ENCODE measurements at places on chromosomes 3 and 15. TPM values are rescaled to one million over a fixed set of nuclear protein-coding genes. Genes with fewer than 3 reads are reported as not detected.

DNA sequence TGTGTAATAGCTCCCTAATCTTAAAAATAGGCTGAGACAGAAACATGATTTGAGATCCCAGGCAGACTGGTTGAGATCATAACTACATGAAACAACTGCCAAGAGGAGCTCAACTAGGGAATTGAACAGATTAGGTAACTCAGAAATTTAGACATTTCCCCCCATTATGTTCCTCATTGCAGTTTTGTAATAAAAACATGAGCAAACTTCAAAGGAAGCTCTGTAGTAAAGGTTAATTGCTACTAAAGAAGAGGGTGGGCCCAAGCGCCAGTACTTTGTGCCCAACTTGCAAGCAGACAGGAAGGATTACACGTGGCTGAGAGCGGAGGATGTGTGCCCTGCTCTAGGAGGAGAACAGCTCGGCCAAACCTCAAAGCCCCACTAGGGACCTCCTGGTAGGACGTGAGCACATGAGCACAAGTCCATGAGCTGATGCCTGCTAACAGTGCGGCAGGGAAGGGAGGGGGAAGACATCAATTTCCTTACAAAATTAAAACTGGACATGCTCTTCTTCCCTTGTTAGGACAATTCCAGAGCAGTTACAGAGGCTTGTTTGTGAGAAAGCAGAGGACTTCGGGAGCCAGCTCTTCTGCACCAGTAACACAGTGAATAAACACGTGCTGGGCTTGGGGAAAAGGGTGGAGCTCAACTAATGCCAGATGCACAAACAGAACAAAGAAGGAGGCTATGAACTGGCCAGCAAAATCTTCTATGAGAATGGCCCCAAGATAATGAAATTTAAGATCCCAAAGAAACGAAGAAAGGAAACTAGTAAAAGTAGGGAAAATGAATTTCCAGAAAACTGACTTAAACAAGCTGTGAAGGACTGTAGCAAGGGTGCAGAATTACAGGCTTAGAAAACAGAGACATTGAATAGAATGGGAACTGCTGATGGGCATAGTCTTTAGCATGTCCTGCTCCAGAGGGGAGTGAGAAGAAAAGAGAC, 275.5 kb downstream of the MECOM start:
- peaks cover 42% of the 10 kb centered on the region for H3K4me1 ChIP-seq
- H3K36me3 ChIP-seq: no peaks in the 10 kb centered on the region
- H3K27me3 ChIP-seq: peaks cover 13% of the 10 kb centered on the region
- H3K4me3 ChIP-seq: no peak overlapping the region
- DNase-seq: no peak

DNA sequence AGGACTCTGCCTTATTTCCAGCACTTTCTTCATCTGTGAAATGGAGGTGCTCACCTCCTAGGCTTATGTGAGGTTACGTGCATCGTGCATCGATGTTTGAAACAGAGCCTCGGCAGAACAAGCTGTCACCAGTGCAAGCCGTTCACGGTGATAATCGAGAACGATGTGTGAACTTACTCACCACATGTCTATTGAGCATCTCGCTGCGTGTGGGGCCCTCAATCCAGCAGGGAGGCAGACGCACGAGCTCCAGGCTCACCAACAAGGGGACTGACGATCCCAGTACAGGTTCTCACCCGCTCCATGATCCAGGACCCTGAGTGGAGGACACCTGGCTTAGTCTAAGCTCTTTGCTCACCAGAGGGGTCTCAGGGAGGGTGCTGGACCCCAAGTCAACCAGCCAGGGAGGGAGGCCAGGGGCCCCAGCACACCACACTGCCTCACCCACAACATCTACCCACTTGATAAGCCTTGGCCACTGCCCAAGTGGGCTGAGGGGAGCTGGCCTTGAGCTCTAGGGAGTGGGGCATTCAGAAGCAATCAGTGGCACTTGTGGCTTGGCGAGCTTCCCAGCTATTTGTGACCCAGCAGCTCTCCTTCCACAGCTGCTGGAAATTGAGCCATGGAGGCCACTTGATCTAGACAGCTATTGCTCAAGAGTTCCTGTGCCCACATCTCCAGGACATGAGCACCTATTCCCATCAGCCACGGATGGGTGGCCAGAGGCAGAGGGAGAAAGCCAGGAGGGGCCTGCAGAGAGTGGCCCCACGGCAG, 34.4 kb upstream of the SLC6A1 start:
- no peaks in the 10 kb centered on the region for H3K4me1 ChIP-seq
- H3K4me3 ChIP-seq: no peak overlapping the region
- no peaks in the 10 kb centered on the region for H3K36me3 ChIP-seq
- H3K27me3 ChIP-seq: peaks cover 67% of the 10 kb centered on the region
- no peak overlapping the region for H3K27ac ChIP-seq

Gene SLC2A2
- not detected for total RNA-seq

DNA sequence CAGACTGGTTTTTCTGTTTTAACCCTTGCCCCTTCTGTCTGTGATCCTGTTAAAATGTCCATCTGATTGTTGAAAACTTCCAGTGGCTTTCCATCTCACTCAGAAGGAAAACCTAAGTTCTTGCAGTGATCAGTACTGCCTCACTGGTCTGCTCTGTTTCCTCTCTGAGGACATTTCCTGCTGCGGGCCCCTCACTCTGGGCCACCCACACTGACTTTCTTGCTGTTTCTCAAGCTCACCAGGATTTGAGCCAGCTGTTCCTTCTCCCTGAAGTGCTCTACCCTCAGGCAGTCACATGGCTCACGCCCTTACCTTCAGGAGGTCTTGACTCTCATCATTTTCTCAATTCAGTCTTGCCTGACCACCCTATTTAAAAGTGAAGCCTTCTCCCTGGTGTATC, 1.8 kb downstream of the GRK7 start:
- no peaks in the 10 kb centered on the region for H3K36me3 ChIP-seq
- H3K4me1 ChIP-seq: no peaks in the 10 kb centered on the region
- DNase-seq: no peak
- no peaks in the 10 kb centered on the region for H3K27me3 ChIP-seq
